CD4-positive, alpha-beta memory T cell (primary cell): ENCODE measurements at places on chromosomes 16 and 17. TPM values are rescaled to one million over a fixed set of nuclear protein-coding genes. Genes with fewer than 3 reads are reported as not detected.

MMP2 gene
- total RNA-seq = 0.55 TPM

KRT31 gene
- total RNA-seq = not detected

BIRC5 gene
- total RNA-seq = 0.32 TPM

RPH3AL gene
- 4.4 TPM for total RNA-seq

CLEC18C gene
- 0.96 TPM for total RNA-seq

STRADA gene
- 58.3 TPM for total RNA-seq

GRAPL gene
- total RNA-seq = 74.6 TPM

FNDC8 gene
- total RNA-seq = not detected

BEAN1 gene
- total RNA-seq = not detected

CHMP1A gene
- 88.9 TPM for total RNA-seq

KRTAP4-9 gene
- total RNA-seq = not detected

DNA sequence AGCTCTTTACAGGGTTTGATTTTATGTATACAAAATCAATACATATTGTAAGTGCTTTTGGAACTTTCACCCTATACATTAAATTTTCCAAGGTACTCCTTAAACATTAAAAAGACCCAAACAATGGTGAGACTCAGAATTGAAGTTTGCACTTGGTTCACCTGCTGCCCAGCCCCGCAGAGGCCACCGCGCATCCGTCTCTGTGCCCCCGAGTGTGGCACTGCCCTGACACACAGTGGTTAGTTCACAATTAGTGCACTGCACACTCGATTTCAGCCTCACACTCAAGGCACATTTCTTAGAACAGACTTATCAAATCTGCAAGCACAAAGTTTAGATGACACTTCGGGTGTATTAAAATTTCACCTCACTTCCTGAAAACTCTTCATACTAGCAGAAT, 38.3 kb downstream of the USP7 start:
- no peak for DNase-seq

GRCh38 chr16:57996406-57997175, 3.9 kb downstream of the ZNF319 start:
- DNase-seq = no peak

DNA sequence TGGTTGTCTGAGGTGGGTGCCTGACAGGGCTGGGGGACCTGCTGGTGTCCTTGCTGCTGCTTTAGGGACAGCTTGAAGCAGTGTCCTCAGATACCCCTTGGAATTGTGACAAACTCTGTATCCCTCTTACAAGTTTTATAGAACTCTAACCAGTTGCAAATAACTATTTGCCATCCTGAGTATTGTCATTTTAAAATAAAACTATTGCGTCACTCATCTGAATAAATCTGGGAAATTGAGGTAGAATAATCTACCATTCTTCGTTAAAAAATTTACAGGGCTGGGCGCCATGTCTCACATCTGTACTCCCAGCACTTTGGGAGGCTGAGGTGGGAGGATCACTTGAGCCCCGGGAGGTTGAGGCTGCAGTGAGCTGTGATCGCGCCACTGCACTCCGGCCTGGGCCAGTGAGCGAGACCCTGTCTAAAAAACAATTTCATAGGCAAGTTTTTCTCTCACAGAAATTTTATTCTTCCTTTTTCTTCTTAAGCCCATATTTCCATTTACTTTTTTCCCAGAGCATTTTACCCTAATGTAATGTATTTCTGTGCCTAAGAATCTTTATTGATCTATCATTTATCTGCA, 14.2 kb downstream of the ZNF750 start:
- no peak for DNase-seq

DNA sequence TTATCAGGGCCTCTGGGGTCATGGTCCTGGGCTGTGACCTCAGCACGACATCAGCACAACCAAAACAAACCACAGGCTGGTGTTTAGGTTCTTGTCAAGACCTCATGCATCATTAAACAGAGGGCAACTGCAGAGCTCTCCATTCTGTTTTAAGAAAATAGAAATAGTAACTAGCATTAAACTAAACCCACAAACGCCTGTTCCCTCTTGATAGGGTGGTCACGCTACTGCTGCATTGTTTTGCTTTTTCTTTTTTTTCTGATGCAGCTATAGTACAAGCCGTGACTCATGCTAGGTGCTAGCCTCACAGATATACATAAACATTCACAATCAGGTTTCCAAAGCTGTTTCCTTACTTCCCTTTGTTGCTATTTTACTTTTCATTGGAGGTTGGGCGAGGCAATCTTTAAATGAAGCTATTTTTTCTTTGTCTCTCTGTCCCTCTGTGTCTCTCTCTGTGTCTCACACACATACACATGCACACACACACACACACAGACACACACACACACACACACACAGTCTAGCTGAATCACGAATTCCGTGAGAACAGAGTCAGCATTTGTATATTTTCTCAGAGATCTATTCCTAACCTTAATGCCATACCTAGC, 310.3 kb downstream of the CDH13 start:
- DNase-seq = no peak

DNA sequence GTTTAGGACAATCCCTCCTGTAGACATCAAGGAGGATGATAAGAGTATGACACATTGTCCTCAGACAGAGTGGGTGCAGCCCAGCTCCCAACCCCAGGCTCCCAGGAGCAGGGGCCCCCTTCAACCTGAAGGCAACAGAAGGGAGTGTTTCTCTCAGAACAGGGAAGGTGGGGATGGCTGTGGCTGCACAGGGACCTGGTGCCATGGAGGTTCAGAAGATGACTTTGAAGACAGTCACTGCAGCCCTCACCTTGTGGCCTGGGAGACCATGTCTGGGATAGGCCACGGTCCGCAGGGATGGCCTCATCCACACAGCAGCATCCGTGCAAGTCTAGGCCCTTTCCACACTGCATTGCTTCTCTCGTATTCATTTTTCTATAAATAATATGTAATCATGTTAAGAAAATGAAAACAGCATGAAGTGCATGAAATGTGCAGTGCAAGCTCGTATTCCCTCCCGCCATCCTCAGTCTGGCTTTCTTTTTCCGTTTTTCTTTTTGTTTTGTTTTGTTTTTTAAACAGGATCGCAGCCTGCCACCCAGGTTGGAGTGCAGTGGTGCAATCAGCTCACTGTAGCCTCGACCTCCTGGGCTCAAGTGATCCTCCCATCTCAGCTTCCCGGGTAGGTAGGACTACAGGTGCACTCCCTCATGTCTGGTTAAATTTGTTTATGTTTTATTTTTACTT, 71.1 kb downstream of the METRNL start:
- no peak for DNase-seq

- no peak for DNase-seq
These were observed 2.5 kb downstream of the KRTAP2-2 start for GRCh38 chr17:41052566-41052965.

- no peak for DNase-seq
These were observed 13.8 kb upstream of the ZNF469 start for GRCh38 chr16:88368994-88369393.

- DNase-seq = no peak
These were observed 35.8 kb downstream of the METRNL start for GRCh38 chr17:83115202-83115651.

DNA sequence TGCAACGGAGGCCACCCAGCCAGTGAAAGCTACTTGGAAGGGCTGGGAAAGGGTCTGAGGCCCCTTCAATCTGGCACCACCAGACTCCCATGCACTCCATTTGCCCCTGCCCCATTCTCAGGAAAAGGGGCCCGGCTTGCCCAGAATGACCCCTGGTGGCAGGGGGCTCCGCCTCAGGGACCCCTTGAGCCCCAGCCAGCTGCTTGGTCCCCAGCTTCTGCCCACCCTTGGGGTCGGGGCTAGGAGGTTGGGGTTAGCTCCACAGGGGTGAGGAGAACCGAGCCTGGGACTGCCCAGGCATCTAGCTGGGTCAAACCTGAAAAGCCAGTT, 1.3 kb downstream of the RHBDF1 start:
- no peak for DNase-seq

- DNase-seq = no peak
These were observed 210.2 kb downstream of the CCDC182 start for GRCh38 chr17:57534863-57535248.

DNA sequence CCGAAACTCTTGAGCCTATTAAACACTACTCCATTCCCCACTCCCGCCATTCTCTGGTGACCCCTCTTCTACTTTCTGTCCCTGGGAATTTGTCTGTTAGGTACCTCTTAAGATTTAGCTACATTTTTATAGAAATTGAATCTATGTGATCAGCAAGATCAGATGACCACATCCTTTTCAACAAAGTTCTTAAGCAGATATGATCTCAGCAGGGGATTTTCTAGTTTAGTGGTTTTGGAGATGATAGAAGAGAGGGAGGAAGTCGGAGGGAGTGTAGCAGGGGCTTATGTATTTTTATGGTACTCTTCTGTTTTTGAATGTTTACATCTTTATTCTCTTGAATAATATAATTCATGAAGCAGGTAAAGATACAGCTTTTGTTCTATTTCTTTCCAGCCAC, 40.8 kb downstream of the RPA1 start:
- peak; percentile 80 for DNase-seq

- no peak for DNase-seq
These were observed 27.5 kb upstream of the SHCBP1 start for GRCh38 chr16:46648656-46649055.

DNA sequence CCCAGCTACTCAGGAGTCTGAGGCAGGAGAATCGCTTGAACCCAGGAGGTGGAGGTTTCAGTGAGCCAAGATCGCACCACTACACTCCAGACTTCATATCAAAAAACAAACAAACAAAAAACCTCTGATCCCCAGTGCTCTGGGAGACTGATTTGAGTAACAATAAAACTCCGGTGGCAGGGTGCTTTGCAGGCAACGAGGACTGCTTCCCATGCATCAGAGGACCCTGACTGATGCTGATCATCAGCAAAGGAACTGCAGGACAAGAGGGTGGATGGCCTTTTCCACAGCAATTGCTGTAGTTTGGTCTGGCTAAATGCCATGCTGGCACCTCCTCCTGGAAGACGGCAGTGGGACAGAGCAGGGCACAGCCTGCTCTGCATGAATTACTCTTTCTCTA, 6.4 kb upstream of the SLC39A11 start:
- DNase-seq = no peak

DNA sequence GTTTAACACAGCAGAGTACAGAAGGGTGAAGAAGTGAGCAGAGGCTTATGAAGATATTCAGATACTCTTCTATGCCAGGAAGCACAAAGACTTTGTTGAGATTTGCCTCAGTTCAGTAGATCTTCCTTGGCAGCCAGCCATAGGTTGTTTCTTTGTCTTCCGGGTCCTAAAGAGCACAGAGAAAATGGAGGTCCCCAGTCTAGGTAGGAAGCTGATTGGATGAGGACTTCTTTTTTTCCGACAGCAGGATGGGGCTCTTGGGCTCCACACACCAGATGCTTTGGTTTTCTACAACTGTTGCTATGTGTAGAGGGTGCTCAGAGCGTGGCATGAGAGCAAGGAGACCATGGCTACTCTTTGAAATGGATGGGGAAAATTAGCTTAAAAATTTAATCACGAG, 8.3 kb upstream of the CDC6 start:
- DNase-seq = no peak

DNA sequence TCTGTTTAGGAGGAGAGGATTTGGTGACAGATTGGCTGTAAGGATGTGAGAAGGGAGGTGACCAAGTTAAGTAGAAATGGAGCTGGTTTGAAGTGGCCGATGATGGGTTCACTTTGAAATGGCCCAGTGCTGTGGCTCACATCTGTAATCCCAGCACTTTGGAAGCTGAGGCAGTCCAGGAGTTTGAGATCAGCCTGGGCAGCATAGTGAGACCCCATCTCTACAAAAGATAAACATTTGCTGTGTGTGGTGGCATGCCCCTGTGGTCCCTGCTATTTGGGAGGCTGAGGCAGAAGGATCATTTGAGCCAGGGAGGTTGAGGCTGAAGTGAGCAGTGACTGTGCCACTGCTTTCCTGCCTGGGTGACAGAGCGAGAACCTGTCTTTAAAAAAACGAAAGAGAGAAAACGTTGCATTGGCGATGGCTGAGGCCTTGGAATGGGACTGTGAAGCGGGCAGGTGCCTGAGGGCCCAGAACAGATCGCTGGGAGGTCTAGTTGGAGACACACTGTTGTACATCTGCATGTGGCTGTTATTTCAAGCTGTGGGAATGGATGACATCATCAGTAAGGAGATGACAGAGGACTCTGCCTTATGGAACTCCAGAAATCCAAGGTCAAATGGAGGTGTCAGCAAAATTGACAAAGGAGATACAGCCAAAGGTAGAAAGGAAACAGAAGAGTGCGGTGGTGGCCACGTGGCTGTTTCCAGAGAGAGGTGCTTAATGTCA, 5.5 kb downstream of the COG1 start:
- DNase-seq = no peak

DNA sequence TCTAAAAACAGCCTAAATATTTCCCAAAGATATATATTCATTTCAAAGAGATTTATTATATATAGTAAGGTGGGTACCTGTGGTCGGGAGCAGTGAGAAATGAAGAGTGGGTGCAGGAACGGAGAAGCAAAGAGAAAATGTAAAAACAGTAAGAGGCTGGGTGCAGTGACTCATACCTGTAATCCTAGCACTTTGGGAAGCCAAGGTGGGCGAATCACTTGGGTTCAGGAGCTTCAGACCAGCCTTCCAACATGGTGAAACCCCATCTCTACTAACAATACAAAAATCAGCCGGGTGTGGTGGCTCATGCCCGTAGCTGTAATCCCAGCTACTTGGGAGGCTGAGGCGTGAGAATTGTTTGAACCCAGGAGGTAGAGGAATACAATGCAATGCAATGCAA, 257.1 kb downstream of the BCAS3 start:
- no peak for DNase-seq

DNA sequence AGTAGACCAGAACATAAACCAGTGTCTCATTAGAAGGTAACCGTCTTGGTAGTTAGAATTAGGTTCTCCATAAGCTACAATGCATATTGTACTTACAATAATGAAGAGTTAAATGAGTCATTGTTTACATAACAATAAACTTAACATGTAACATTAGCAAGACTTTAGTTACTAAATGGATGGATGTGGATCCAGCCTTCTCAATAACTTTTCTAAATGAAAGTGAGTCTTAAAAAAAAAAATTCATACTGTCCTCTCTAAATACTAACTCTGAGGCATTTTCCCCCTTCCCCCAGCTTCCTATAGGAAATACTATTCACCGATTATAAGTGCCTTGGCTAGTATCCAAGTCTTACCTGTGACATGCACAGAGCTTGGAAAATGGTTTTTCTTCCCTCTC, 155.3 kb downstream of the CYB561 start:
- DNase-seq = no peak

GRCh38 chr17:33385713-33386112, 92.6 kb upstream of the ASIC2 start:
- DNase-seq = no peak

GRCh38 chr17:76239538-76240274, 587 bp downstream of the RNF157 start:
- no peak for DNase-seq

GRCh38 chr16:72422308-72422897, 250.4 kb upstream of the PMFBP1 start:
- no peak for DNase-seq

- DNase-seq = no peak
These were observed 87.2 kb upstream of the CACNG5 start for GRCh38 chr17:66747578-66748275.

DNA sequence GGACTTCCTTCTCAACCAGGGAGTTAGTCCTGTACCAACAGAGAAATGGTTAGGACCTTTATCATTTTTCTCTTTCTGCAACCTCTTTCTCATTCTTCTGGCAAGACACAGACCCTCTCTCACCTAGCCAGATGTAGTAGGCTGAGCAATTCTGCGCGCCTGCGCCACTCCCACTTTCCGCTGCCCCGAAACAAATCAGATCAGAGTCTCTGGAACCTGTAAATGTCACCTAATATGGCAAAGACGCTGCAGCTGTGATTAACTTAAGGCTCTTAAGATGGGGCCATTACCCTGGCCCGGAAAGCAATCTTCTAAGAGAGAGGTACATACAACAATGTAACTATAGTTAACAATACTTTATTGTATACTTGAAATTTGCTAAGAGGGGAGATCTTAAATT, 94.3 kb upstream of the ASIC2 start:
- DNase-seq = no peak
